ENCODE measurements at places on chromosomes 6 and 20.

- no peak overlapping the region for H3K4me3 ChIP-seq
- H3K4me1 ChIP-seq: peaks cover 21% of the 10 kb centered on the region
- H3K27ac ChIP-seq: no peak overlapping the region
- H3K27me3 ChIP-seq: no peaks in the 10 kb centered on the region
These were observed 1.7 kb downstream of the ZUP1 start for GRCh38 chr6:116666869-116667268.

- H3K4me3 ChIP-seq: peak overlapping the region; percentile 90
- DNase-seq: no peak
- H3K27me3 ChIP-seq: no peaks in the 10 kb centered on the region
- peaks cover 13% of the 10 kb centered on the region for H3K4me1 ChIP-seq
- H3K36me3 ChIP-seq: peaks cover 7% of the 10 kb centered on the region
These were observed 1.1 kb downstream of the ZNF165 start for GRCh38 chr6:28081486-28081751.

- no peak for DNase-seq
- peaks cover under 1% of the 10 kb centered on the region for H3K36me3 ChIP-seq
- peaks cover 11% of the 10 kb centered on the region for H3K4me1 ChIP-seq
- H3K4me3 ChIP-seq: no peak overlapping the region
These were observed 1.4 kb upstream of the SRXN1 start for GRCh38 chr20:654417-654750.

- no peaks in the 10 kb centered on the region for H3K36me3 ChIP-seq
- no peaks in the 10 kb centered on the region for H3K27me3 ChIP-seq
- no peak overlapping the region for H3K27ac ChIP-seq
- no peak overlapping the region for H3K4me3 ChIP-seq
- no peak for DNase-seq
These were observed 49.0 kb downstream of the SOBP start for GRCh38 chr6:107538856-107539387.

DNA sequence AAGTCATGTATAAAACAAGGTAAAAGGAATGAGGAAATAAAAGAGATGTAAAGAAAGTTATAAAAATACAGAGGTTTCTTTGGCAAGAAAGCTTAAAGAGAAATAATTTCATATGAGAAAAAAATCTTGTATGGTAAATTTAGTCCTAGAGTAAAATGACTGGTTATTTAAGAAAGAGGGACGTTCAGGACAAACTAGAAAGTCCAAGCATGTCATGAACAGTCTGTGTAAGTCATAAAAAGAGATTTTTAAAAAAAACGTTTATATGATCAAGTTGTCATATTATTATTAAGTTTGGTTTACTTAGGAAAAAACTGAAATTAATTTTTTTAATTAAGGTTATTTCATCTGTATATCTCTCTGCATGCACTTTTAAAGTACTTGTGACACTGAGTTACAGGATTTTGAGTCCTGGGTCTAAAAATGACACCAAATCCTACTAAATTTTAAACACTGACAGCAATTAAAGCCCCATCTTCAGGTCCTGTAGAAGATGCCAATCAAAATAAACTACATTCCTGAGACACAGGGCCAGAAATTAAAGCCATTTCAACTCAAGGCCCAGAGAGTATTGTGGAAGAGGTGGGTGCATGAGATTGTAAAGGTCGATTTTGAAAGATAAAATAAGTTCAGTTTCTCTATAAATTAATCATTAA, 62.4 kb downstream of the AGPAT4 start:
- no peaks in the 10 kb centered on the region for H3K27me3 ChIP-seq
- H3K27ac ChIP-seq: no peak overlapping the region
- DNase-seq: no peak
- H3K4me1 ChIP-seq: no peaks in the 10 kb centered on the region

GRCh38 chr6:35165630-35166071, 24.5 kb upstream of the TCP11 start:
- H3K36me3 ChIP-seq: no peaks in the 10 kb centered on the region
- DNase-seq: no peak
- H3K4me1 ChIP-seq: peaks cover 14% of the 10 kb centered on the region
- H3K4me3 ChIP-seq: no peak overlapping the region
- H3K27ac ChIP-seq: peak overlapping the region; percentile 8
- H3K27me3 ChIP-seq: no peaks in the 10 kb centered on the region

GRCh38 chr20:9323622-9324021, 190.8 kb upstream of the LAMP5 start:
- no peak for DNase-seq
- H3K4me1 ChIP-seq: no peaks in the 10 kb centered on the region
- no peak overlapping the region for H3K27ac ChIP-seq
- no peaks in the 10 kb centered on the region for H3K36me3 ChIP-seq
- H3K27me3 ChIP-seq: no peaks in the 10 kb centered on the region
- no peak overlapping the region for H3K4me3 ChIP-seq

- H3K4me3 ChIP-seq: no peak overlapping the region
- no peak overlapping the region for H3K27ac ChIP-seq
- no peaks in the 10 kb centered on the region for H3K27me3 ChIP-seq
- peaks cover 4% of the 10 kb centered on the region for H3K4me1 ChIP-seq
These were observed 39.9 kb downstream of the AFDN start for GRCh38 chr6:167866642-167867041.

- no peak for DNase-seq
- no peak overlapping the region for H3K27ac ChIP-seq
- no peaks in the 10 kb centered on the region for H3K27me3 ChIP-seq
- H3K4me3 ChIP-seq: no peak overlapping the region
These were observed 6.0 kb downstream of the ASF1A start for GRCh38 chr6:118899948-118900347.

GRCh38 chr6:81768150-81768942, 15.9 kb upstream of the TENT5A start:
- peaks cover 20% of the 10 kb centered on the region for H3K4me1 ChIP-seq
- no peak for DNase-seq
- H3K27me3 ChIP-seq: no peaks in the 10 kb centered on the region

- H3K4me3 ChIP-seq: no peak overlapping the region
- H3K4me1 ChIP-seq: no peaks in the 10 kb centered on the region
- no peak overlapping the region for H3K27ac ChIP-seq
- H3K27me3 ChIP-seq: no peaks in the 10 kb centered on the region
These were observed 79.3 kb downstream of the SLC35F1 start for GRCh38 chr6:117986396-117986795.

DNA sequence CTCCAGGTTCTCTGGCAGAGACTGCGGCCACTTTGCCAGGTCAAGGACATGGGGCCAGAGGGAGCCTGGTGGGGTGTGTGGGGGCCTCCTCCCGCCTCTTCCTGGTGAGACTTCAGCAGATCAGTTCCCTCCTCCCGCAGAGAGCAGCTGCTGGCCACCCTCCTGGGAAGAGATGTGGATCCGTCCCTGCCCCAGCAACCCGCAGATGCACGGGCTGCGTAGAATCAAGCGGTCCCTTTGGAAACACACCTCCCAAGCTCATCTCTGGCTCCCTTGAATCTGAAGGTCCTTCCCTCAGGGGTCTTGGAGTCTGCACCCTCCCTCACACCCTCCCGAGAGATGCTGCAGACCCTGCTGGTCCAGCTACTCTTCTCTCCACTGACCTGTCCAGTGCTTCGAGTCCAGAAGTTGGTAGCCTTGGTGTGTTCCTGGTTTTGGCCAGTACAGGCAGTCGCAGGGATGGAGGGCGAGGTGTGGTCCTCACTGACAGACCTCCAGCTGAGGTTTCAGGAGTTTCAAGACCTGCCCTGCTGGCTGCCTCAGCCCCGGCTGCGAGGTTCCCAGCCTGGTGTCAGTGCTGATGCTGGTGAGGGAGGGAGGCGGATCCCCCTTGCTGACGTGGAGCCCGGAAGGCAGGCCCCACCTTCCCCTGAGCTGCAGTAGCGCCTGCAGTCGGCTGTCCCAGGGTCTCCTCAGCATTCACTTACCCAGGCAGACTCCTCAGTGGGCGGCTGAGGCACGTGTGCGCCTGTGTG, at the start of gene NPBWR2:
NPBWR2 (minus strand) TSS at position 585 of the 755 bp plus-strand sequence. CDS start 734 bp downstream, outside the sequence.
- H3K4me3 ChIP-seq: no peak within 1 kb of the TSS
- H3K27me3 ChIP-seq: peaks cover 21% of the 10 kb centered on the region
- peaks cover 7% of the 10 kb centered on the region for H3K4me1 ChIP-seq

GRCh38 chr6:38684237-38684636, 18.7 kb downstream of the GLO1 start:
- peaks cover 5% of the 10 kb centered on the region for H3K4me1 ChIP-seq
- peaks cover 46% of the 10 kb centered on the region for H3K36me3 ChIP-seq
- DNase-seq: no peak
- no peaks in the 10 kb centered on the region for H3K27me3 ChIP-seq
- H3K27ac ChIP-seq: no peak overlapping the region
- H3K4me3 ChIP-seq: no peak overlapping the region

DNA sequence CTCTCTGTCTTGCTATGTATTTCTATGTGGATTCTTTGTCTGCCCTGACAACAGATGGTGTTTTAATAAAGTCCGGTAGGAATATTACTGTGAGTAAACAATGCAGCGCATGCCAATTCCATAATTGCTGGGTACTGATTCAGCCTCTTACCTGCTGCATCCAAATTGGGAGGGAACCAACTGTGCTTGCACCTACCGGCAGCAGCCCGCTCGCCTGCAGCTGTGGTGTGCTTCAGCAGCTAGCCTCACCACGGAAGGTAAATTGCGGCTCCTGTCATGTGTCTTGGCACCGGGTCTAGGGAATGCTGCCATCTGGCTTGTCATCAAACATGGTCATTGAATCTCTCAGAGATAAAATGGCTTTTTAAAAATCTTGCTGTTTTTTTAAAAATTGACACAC, 704.8 kb upstream of the SLC35B3 start:
- H3K4me3 ChIP-seq: no peak overlapping the region
- no peaks in the 10 kb centered on the region for H3K36me3 ChIP-seq
- H3K27me3 ChIP-seq: no peaks in the 10 kb centered on the region
- H3K27ac ChIP-seq: no peak overlapping the region
- DNase-seq: peak; percentile 66

- peak within 1 kb of the TSS; percentile 39 for H3K4me3 ChIP-seq
- H3K27me3 ChIP-seq: peaks cover 64% of the 10 kb centered on the region
- no peak within 1 kb of the TSS for H3K27ac ChIP-seq
- DNase-seq: peak; percentile 66
- H3K36me3 ChIP-seq: no peaks in the 10 kb centered on the region
- H3K4me1 ChIP-seq: no peaks in the 10 kb centered on the region
These were observed at the start of gene ELOVL2 for GRCh38 chr6:11043961-11044711. TSS of gene ELOVL2 (minus strand) at chr6:11044305. CDS start at chr6:11044230, 75 bp downstream.

GRCh38 chr20:324177-325044, 941 bp upstream of the SOX12 start:
- peaks cover 18% of the 10 kb centered on the region for H3K4me1 ChIP-seq
- H3K27me3 ChIP-seq: no peaks in the 10 kb centered on the region
- peak overlapping the region; percentile 77 for H3K4me3 ChIP-seq

DNA sequence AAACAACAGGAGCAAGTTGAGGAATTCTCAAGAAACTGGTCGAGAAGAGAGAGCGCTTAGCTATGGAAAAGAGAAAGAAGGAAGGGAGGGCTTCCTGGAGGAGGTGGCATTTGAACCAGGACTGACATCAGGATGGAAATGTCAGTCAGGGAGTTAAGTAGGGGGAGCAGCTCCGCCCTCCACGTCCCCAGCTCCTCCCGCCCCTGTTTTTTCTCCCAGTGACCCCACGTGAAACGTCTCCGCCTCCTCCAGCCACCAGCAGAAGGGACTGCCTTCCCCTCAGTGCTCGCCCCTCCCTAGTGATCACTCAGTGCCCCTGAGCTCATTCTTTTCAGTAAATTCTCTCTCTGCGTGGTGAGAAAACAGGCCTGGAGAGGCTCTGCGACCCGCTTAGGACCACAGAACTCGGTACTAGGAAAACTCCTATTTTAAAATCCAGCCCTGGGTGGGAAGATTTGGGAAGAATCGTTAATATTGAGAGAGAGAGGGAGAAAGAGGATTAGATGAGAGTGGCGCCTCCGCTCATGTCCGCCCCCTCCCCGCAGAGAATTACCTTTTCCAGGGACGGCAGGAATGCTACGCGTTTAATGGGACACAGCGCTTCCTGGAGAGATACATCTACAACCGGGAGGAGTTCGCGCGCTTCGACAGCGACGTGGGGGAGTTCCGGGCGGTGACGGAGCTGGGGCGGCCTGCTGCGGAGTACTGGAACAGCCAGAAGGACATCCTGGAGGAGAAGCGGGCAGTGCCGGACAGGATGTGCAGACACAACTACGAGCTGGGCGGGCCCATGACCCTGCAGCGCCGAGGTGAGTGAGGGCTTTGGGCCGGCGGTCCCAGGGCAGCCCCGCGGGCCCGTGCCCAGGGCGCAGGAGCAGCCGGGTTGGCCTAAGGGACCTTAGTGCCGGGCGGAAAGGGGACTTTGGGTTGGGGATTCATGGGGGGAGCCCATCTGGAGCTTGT, 4.6 kb downstream of the HLA-DPB1 start:
- H3K36me3 ChIP-seq: peaks cover 18% of the 10 kb centered on the region
- H3K4me1 ChIP-seq: peaks cover 19% of the 10 kb centered on the region

DNA sequence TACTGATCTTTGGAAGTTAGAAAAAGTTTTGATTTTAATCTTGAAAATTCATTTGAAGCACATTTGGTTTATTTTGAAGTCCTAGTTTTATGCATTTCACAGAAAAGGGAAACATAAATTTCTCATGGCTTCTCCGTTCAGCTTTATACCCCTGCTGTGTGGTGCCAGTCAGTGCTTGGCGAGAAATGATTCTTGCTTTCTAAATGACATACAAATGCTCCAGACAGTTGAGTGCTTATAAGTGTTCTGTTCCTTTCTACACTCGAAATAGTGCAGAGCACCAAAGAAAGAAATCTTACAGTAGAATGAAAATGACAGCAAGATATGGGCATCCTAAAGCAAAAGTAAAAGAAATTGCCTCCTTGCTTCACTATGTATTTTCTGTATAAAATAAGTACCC, 9.0 kb upstream of the ZNF292 start:
- H3K36me3 ChIP-seq: no peaks in the 10 kb centered on the region
- H3K27me3 ChIP-seq: no peaks in the 10 kb centered on the region
- H3K4me3 ChIP-seq: no peak overlapping the region
- no peak overlapping the region for H3K27ac ChIP-seq
- DNase-seq: no peak
- peaks cover 3% of the 10 kb centered on the region for H3K4me1 ChIP-seq

GRCh38 chr20:24535941-24536730, 66.7 kb downstream of the SYNDIG1 start:
- H3K27me3 ChIP-seq: no peaks in the 10 kb centered on the region
- no peak for DNase-seq
- no peak overlapping the region for H3K27ac ChIP-seq
- H3K4me1 ChIP-seq: no peaks in the 10 kb centered on the region
- no peak overlapping the region for H3K4me3 ChIP-seq
- H3K36me3 ChIP-seq: no peaks in the 10 kb centered on the region

- no peaks in the 10 kb centered on the region for H3K27me3 ChIP-seq
- no peak overlapping the region for H3K4me3 ChIP-seq
- no peak overlapping the region for H3K27ac ChIP-seq
These were observed 475.9 kb upstream of the MARCKS start for GRCh38 chr6:113381232-113381631.

GRCh38 chr20:46657137-46657536, 5.9 kb upstream of the SLC13A3 start:
- H3K27ac ChIP-seq: no peak overlapping the region
- no peaks in the 10 kb centered on the region for H3K36me3 ChIP-seq
- no peak for DNase-seq
- peaks cover 3% of the 10 kb centered on the region for H3K27me3 ChIP-seq
- H3K4me1 ChIP-seq: no peaks in the 10 kb centered on the region
- no peak overlapping the region for H3K4me3 ChIP-seq

- H3K36me3 ChIP-seq: no peaks in the 10 kb centered on the region
- no peak for DNase-seq
- H3K27me3 ChIP-seq: no peaks in the 10 kb centered on the region
- no peaks in the 10 kb centered on the region for H3K4me1 ChIP-seq
These were observed 38.6 kb upstream of the FABP7 start for GRCh38 chr6:122740936-122741335.

All from upper lobe of right lung (tissue), 1 donor.